ENCODE measurements at places on chromosomes 12 and 14.

DNA sequence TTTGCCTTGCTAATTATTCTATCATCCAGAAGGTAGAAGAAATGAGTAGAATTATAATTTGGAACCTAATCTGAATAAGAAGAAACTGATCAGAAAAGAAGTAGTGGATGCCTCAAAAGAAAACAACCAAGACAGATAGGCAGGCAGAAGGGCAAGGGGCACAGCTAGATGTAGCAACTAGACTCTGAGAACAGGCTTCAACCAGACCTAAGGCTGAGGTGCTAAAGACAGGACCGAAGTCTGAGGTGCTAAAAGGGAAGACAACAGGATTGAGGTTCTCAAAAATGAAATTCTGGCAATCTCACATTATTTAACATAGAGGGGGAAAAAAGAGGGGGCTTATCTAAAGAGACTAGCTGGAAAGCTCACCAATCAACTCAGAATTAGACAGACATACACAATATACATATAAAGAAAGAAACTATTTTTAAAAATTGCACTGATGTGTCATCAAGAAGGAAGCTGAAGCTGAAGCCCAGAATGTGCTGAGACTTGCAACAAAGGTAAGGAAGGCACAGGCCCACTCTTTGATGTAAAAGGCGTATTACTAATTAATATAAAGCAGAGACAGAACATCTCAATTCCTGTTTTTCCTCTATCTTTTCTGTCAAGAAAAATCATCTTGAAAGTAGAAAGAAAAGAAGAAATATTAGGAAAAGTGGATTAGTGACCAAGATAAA is 43.8 kb upstream of the CSRNP2 start:
- DNase-seq: no peak

GRCh38 chr14:92236243-92236900 is 86.6 kb upstream of the SLC24A4 start:
- no peak for DNase-seq

DNA sequence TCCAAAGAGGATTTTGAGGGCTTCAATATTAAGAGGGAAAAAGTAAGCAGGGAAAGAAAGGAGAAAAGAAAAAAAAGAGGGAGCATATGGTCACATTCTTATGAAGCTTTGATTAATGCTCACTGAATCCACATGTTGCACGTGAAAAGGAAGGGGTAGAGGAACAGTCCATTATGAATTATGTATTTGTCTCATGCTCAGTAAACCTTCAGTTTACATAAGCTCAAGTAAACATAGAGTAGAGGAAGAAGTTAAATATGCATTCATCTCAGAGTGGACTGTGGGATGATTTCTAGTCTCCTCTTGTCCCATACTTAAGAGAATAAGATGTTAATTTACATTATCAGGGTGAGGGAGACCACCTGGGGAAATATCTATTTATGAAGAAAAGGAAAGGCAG is 334.5 kb downstream of the IPO8 start:
- DNase-seq: no peak

- peak; percentile 62 for DNase-seq
These were observed 430 bp downstream of the SLC41A2 start for GRCh38 chr12:104957719-104958000.

GRCh38 chr12:40107098-40107802 is 1.4 kb upstream of the SLC2A13 start:
- peak; percentile 85 for DNase-seq

DNA sequence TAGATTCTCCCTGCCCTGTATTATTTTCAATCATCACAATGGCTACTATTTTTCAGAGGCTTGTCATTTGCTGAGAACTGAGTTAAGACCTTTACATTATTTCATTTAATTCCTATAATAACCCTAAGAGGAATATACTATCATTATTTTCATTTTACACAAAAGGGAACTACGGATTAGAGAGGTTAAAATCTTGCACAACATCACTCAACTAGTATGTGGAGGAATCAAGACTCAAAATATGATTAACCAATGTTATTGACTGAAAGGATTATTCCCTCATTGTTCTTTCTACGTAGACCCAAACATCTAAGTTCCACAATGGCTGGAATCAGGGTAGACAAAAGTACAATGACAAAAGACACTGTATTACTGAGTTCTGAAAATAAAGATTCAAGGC is 45.0 kb downstream of the GPR65 start:
- DNase-seq: no peak

- no peak for DNase-seq
These were observed 47.7 kb upstream of the ERGIC2 start for GRCh38 chr12:29428633-29429032.

GRCh38 chr14:93183596-93184317 is 940 bp downstream of the MOAP1 start:
- DNase-seq: no peak

DNA sequence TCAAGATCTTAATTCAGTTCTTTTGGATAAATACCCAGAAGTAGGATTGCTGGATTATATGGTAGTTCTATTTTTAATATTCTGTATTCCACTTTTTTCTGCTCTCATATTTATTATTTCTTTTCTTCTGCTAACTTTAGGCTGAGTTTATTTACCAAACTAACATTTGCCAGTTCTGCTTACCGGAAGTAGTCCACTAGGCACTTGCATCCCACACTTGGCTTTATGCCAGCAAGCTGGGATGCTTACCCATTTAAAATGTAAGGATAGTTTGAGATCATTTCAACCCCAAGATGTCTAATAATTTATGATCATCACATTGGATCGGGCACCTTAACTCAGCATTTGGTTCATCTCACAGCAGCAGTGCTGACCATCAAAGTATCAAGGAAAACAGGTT is 96.8 kb downstream of the PIK3C2G start:
- DNase-seq: no peak

GRCh38 chr12:62259993-62260732 is at the start of gene USP15:
USP15 (plus strand) TSS chr12:62260404; CDS start chr12:62260415, 11 bp downstream.
- DNase-seq: peak; percentile 98

- DNase-seq: no peak
These were observed 340.5 kb downstream of the VRK1 start for GRCh38 chr14:97137705-97138104.

- DNase-seq: no peak
These were observed 94.3 kb upstream of the GPHB5 start for GRCh38 chr14:63413009-63413408.

DNA sequence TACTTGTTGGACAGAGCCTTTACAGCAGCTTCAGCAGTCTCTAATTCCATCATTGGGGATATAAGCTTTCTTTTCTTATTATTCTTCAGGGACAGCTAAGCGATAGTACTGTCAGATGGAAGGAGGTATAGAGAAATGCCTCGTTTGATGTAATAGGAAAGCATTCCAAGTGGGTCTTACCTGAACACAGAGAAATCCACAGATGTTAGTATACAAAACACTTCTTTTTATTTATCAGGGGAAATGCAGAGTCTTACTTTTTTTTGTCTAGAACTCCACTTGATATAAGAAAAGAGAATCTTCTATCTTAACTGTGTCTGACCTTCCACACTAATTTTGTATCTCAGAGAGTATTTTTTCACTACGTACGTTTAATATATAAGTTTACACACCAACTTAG is 1.9 kb downstream of the SYT1 start:
- no peak for DNase-seq

- DNase-seq: no peak
These were observed 113.4 kb downstream of the SPTSSA start for GRCh38 chr14:34348592-34348991.

DNA sequence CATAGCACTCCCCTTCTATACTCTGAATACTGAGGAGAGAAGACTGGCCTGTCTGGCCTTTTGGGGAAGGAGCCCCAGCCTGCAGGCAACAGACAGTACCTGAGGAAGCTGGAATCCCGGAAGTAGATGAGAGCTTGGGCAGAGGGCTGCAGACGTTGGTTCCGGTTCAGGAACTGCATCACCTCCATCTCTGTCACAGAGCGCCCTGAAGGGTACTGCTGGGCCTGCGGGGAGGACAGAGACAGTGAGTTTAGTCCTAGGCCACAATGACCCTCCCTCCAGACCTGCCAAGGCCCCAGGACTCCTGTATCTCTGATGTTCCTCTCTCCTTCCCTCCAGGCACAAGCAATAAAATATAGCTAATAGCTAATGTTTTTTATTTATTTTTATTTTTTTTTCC is 28.4 kb downstream of the TEP1 start:
- DNase-seq: no peak

DNA sequence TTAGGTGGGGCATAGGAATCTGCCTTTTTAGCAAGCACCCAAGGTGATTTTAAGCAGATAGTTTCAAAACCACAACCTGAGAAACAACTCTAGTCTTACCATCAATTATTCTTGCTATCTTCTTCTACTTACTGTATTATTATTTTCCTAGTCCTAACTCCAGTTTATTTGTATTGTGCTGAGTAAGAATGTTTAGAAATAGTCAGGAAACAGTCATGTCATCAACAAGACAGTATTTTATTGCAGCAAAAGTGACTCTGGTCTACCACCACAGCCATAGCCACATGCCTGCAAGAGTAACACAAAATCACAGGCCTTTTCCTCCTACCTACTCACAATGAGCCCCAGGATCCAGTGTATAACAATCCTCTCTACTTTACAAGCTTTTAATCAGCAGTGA is 46.3 kb upstream of the FLRT2 start:
- no peak for DNase-seq

Data from activated T-cell treated with anti-CD3 and anti-CD28 coated beads, Interleukin-2, amount 50 U/mL, for 1 hour (primary cell).